ENCODE measurements at places on chromosomes 2 and 18.

DNA sequence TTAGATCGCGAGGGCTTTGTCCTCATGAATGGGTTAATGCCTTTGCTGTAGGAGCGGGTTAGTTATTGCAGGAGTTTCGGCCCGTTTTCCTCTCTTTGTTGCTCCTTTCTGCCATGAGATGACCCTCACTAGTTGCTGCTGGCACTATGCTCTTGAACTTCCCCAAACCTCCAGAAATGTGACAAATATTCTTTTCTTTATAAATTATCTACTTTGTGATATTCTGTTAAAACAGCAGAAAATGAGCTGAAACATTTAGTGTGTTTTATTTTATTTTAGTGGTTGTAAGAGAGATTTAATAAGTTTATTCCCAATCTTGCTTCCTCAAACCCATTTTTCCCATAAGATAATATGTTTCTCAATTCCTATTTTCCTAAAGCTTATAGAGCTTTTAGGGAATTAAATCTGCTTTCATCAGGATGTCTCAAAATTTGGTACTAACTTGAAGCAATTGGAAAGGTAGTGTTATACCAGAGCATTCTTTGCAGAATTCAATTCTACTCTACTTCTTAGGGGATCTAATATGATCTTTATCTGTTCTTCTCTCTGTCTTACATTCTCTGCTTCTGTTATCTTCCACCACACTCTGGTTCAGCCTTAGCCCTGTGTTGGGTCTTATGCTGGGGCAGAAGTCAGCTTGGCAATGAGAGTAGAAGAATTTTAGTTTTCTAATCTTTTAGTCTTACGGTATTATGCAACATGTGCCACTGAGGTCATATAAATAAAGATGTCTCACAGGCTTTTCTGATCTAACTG is 23.1 kb downstream of the DDX1 start:
- DNase-seq, result no peak

- DNase-seq, result no peak
Observed at GRCh38 chr2:216116418-216116817, 7.3 kb downstream of the XRCC5 start.

DNA sequence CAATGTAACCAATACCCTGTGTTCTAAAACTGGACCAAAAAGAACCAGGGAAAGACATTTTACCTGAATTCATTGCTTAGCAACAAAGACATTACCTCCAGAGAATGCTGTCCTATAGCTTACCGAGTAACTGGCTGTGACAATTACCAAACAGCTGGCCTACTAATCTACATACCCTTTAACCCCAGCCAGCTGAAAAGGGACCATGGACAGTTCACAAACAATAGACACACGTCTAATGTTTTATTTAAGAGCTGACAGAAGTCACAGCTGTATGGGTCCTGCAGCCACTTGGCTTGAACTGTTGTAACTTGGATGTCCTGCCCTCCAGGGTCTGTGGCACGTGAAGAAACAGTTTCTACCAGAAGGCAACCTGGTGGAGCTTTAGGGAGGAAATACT is 130.1 kb upstream of the EFEMP1 start:
- DNase-seq, result no peak

DNA sequence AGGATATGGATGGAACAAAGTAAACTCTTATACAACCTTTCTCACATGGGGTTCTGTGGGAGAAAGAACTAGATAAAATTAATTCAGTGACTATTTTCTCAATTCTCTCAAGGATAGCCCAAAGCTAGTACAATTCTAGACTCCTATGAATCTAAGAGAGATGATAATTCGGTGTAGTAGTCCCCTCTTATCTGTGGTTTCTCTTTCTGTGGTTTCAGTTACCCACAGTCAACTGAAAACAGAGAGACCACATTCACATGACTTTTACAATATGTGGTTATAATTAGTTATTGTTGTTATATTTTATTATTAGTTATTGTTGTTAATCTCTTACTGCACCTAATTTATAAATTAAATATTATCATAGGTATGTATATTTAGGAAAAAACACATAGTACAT is 53.5 kb upstream of the C2orf15 start:
- no peak for DNase-seq

- DNase-seq, result no peak
Observed at GRCh38 chr2:65395621-65396347, 36.6 kb downstream of the SPRED2 start.
